SW480 (cell line): ENCODE measurements at places on chromosomes 2 and 18.

- DNase-seq = peak; percentile 60
Measured at GRCh38 chr2:20350041-20350712, 467 bp downstream of the PUM2 start.

- DNase-seq = no peak
Measured at GRCh38 chr2:52895726-52896340, 871.8 kb upstream of the CHAC2 start.

DNA sequence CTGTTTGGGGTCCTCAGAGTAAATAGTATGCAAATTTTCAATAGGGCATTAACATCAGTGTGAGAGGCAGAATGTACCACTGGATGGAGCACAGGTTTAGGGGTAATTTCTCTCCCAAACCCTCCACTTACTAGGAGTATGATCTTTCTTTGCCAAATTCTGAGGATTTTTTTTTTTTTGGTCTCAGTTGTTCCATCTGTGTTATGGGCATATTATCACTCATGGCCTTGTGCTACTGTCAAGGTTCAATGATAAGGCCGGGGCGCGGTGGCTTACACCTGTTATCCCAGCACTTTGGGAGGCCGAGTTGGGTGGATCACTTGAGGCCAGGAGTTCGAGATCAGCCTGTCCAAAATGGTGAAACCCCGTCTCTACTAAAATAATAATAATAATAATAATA, 30.2 kb upstream of the ZEB2 start:
- DNase-seq = no peak

GRCh38 chr2:7929281-7929680, 752.6 kb upstream of the ID2 start:
- no peak for DNase-seq

GRCh38 chr18:56990678-56991077, 156.2 kb upstream of the BOD1L2 start:
- no peak for DNase-seq

- DNase-seq = no peak
Measured at GRCh38 chr2:30349691-30350090, 97.4 kb upstream of the LCLAT1 start.

DNA sequence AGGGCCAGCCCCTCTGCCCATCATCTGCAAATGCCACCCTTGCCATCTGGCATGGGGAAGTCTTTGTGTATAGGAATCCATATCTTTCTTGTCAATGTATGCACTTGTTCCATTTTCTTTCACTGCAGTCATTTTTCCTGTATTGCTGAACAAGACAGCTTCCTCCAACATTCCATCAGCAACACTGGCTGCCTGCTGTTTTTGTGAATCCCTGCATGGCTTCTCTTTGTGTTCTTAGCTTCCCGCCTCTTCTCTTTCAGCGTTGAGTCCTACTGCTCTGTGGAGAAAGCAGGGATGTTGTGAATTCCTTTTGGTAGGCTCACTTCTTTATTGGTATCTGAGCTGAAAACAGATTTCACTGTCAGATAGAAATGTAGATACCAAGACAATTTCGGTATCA, 150.0 kb downstream of the LPIN1 start:
- DNase-seq = no peak

DNA sequence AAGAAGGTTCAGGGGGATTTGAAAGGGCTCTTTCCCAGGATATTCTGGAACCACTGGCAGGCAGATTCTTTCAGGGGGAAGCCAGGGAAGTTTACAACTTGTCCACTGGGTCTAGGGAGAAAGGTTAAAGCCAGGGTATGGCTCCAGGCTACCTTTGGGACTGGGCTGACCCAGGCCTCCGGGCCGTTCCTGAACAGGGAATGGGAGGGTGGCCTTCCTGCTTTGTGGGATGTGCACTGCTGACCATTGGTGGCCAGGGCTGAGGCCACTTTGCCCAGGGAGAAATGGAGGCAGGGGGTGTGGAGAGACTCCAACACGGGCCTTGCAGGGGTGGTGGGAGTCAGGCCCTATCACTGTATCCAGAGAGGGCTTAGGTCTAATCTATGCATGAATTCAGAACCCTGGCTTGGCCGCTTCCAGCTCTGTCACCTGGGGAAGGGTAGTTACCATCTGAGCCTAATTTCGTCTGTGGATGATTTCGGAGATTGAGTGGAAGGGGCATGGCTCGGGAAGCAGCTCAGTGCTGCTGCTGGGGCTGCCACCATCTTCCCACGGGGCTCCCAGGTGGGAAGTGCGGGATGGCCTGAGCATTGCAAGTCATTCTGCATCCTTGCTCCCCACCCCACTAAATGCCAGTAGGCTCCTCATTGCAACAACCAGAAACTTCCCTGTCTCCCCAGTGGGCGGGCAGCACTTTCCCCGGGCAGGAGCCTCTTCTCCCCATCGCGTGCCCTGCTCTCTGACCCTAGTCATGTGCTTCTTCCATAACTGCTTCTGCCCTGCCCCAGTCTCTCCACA, 57.1 kb upstream of the OTOF start:
- no peak for DNase-seq

DNA sequence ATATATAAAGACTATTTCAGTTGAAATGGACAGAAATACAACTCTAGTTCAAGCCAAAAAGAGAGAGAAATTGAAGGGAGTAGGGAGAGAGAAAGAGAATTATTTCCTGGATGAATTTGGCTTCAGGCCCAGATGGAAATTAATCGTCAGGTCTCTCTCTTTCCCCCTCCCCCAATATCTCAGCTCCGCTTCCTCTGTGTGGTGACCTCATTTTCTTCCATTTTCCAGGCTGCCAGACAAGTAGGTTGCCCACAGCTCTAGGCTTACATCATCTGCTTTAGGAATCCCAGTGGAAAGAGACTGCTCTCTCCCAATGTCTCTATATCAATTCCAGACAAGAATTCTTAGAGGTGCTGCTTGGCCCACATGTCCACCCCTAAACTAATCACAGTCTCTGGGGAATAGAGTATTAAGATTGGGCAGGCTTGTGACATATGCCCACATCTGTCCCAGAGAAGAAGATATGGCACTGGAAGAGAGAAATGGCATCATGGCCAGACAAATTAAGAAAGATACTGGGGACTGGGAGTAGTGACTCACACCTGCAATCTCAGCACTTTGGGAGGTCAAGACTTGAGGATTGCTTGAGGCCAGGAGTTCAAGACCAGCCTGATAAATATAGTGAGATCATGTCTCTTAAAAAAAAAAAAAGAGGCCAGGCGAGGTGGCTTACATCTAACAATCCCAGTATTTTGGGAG, 37.2 kb upstream of the CFAP36 start:
- DNase-seq = no peak

DNA sequence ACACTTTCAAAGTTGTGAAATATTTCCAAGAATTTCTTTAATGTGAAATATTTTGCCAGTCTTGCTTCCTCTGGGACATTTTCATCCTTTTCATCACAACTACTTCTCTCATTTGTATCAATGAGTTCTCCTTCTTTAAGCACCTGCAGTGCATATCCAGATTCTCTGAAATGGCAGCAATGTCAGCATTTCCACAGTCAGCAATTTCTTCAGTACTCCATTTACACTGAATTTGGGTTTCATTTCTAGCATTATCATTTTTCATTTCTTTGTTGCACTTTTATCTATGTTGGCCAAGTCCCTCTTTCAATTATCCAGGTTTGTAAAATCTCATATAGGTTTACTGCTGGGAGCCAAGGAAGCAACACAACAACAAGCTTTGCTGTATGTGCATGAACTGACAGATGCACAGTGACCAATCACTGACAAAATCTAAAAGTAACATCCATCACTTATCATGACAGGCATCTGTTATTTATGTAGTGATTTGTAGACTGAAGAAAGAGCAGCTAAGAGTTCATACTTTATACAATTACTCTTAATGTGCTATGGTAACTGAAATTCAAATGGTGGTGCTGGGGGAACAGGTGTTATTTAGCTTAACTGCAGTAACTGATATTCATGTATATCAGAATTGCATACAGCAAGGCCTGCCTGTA, 43.9 kb downstream of the SS18 start:
- no peak for DNase-seq

DNA sequence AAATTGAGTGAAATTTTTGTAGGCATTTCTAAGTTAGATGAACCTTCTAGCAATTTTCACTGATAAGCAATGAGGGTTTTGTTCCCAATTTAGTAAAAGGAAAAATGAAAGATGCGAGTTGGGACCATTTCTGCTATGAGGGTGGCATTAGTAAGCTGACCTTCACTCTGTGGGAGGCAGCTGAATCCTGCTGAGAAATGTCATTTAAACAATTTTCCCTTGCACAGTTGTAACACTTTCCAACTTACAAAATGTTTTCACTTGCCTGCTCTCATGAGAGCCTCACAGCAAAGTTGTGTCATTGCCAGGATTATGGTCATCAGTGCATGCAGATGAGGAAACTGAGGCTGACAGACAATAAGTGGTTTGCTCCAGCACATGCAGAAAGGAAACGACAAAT, 527.7 kb downstream of the TNS1 start:
- DNase-seq = no peak

DNA sequence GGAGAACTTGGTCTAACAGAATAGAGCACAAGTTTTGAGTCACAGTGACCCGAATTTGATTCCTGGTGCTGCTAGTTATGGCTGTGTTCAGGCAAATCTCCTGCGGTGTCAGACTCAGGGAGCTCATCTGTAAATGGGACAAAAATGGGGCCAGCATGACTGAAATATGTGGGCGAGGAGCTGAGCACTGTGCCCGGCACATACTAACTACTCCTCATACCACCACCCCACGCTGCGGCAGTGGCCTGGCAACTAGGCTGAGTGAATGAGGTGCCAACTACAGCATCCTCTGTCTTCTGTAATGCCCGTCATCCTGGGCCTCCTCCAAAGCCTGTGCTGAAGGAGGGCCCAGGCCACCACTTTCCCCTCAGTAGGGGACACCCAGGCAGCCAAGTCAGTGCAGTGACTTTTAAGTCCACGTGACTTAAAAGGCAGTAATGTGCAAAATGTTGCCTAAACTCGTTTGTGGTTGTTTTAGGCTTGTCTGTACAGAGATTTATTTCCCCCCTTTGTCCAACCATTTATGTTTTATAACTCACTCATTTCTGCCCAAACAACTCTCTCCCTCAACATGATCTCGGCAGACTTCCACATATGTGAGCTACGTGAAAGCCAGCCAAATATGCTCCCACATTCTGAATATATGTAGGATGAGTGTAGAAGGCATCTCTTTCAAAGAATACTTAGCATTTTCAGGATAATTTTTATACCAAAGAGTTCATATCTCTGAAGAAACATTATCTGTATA, 773.7 kb downstream of the TSN start:
- DNase-seq = no peak

GRCh38 chr2:203682688-203683130, 23.7 kb upstream of the CD28 start:
- DNase-seq = no peak
